ENCODE measurements at places on chromosomes 16 and 17. TPM values are rescaled to one million over a fixed set of nuclear protein-coding genes. Genes with fewer than 3 reads are reported as not detected.
A peak's percentile ranks its signal among the peaks of the same experiment; 100 is the strongest.

Gene DNAH9
- total RNA-seq, result 0.37 TPM

DNA sequence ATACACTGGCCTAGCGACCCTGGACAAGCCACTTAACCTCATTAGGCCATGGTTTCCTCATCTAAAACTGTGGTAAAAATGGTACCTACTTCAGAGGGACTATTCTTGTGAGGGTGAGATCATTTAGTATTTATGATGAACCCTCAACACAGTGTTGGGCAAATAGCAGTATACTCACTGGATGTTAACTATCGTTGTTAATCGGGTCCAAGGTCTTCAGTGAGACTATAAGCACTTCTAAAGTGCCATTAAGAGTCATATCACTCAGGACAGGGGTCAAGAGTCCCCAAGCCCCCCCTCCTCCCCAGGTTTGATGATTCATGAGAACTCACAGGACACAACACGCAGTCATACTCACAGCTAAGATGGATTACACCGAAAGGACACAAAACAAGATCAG, 11.0 kb downstream of the TK2 start:
- peaks cover 27% of the 10 kb centered on the region for H3K36me3 ChIP-seq
- no peak overlapping the region for H3K27ac ChIP-seq
- DNase-seq, result no peak
- H3K4me1 ChIP-seq, result peaks cover 4% of the 10 kb centered on the region
- H3K4me3 ChIP-seq, result no peak overlapping the region

DNA sequence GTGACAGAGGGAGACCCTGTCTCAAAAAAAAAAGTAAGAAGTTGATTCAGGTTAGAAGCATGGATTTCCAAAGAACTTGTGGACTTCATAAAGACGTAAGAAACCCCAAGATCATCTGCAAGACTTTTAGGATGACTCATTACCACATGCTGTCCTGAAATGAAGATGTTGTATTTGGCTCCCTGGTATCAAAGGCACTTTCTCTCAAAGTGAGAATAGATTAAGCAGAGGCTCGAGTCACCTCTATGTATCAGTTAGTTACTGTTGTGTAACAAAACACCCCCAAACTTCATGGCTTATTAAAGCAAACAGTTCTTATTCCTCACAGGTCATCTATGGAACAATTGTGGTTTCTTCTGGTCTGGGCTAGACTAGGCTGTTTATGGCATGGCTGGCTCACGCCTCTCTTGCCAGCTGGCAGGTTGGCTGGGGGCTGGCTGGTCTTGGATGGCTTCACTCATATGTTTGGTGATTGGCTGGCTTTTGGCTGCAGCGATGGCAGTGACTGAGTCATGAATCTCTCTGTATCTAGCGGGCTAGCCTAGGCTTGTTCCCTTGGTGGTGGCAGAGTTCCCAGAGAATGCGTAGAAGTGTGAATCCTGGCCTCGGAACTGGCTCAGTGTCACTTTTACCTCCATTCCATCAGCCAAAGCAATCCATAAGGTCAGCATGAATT, 60.4 kb upstream of the MSI2 start:
- H3K4me1 ChIP-seq, result no peaks in the 10 kb centered on the region
- no peak overlapping the region for H3K4me3 ChIP-seq
- peaks cover 6% of the 10 kb centered on the region for H3K27me3 ChIP-seq
- DNase-seq, result no peak

DNA sequence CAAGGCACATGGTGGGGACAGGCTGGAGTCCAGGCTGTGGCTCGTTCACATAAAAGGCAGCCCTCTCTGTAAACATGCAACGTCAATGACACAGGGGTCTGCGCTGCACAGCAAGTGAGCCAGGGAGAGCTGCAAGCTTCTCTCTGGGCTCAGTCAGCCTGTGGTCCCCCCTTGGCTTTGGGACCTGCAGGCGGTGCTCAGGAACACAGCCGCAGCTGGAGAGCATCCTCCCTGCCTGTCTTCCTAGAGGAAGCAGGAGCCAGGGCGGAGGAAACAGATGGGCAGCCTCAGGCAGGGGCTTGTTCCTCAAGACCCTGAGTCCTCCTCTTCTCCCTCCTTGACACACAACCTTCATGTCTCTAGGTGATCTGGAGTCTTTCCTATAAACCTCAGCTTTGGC, 228.0 kb downstream of the C16orf78 start:
- DNase-seq, result peak; percentile 64
- H3K27me3 ChIP-seq, result peaks cover 10% of the 10 kb centered on the region
- no peaks in the 10 kb centered on the region for H3K36me3 ChIP-seq
- H3K4me1 ChIP-seq, result peaks cover 6% of the 10 kb centered on the region
- H3K27ac ChIP-seq, result no peak overlapping the region
- no peak overlapping the region for H3K4me3 ChIP-seq

Gene PRSS33
- not detected for total RNA-seq

Gene FOXC2
- 70.4 TPM for total RNA-seq

Gene TEDC2
- total RNA-seq, result 3.9 TPM

GRCh38 chr17:7440113-7440833, 961 bp downstream of the FGF11 start:
- H3K27me3 ChIP-seq, result no peaks in the 10 kb centered on the region
- H3K36me3 ChIP-seq, result no peaks in the 10 kb centered on the region
- peak overlapping the region; percentile 84 for H3K4me3 ChIP-seq
- H3K4me1 ChIP-seq, result peaks cover 68% of the 10 kb centered on the region
- DNase-seq, result no peak

DNA sequence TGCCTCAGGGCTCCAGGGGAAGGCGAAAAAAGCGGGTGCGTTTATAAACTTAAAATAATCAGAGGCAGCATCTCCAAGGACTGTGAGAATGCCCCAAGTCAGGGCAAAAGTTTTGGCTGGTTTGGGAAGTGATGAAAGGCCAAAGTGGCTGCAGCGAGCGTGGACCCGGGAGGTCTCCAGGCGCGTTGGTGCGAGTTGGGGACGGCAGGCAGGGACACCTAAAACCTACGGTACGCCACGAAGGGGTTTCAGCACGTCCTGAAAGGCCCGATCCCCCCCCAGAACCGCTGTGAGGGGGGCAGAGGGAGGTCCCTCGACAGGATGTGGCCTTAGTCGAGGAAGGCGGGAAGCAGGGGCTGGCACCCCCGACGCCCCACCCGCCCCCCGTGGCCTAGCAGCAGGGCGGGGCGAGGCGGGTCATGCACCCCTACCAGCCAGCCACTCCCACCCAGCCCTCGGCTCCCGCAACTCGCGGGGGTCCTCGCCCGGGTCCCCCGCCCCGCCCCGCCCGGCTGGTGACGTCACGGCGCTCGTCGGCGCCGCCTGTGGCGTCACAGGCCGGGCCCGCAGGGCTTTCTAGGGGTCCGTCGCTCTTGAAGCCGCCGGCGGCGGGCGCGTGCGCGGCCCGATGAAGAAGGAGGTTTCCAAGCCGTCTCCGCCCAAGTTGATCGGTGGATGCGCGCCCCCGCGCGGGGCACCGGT, at the start of gene MYCBPAP:
Gene MYCBPAP, plus strand, starts transcription at position 569 of the 702 bp plus-strand sequence. CDS start 236 bp downstream, outside the sequence.
- DNase-seq, result peak; percentile 78
- H3K4me3 ChIP-seq, result peak within 1 kb of the TSS; percentile 73
- peak within 1 kb of the TSS; percentile 76 for H3K27ac ChIP-seq

DNA sequence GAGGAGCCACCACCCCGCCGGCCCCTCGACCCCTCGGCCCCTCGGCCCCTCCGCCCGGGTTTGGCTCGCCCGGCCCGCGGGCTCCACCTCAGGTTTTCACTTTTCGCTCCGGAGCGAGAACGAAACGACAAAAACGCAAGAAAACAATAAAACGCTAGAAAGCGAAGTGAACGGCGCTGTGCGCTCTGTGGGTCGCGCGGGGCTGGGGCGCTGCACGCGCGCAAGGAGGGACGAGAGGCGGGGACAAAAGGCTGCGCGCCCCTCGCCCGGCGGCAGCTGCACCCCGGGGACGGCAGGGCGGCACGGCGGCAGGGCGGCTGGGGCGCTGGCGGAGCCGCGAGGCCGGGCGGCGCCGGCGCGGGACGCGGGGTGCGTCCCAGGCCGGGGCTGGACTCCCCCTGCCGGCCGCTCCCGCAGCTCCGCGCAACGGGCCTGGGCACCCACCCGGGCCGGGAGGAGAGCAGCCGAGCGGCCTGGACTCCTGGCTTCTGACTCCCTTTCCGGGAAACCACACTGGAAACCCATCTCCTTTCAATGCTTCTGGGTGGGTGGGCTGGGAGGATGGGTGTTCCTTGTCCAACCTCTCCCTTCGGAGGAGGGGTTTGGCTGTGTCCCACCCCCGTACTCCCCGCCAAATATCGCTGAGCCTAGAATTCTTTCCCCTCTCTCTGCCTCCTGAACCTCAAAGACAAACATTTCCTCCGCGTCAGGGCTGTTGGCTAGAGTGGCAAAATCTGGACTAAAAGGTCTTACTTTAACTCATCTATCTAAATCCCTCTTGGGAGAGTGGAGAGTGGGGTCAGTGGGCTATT, 9.9 kb downstream of the TBX2 start:
- peaks cover 16% of the 10 kb centered on the region for H3K4me1 ChIP-seq
- peak; percentile 72 for DNase-seq
- H3K27me3 ChIP-seq, result no peaks in the 10 kb centered on the region
- peak overlapping the region; percentile 32 for H3K27ac ChIP-seq

- no peaks in the 10 kb centered on the region for H3K36me3 ChIP-seq
- no peak overlapping the region for H3K4me3 ChIP-seq
- H3K27me3 ChIP-seq, result no peaks in the 10 kb centered on the region
- H3K4me1 ChIP-seq, result peaks cover 47% of the 10 kb centered on the region
These were observed 62.5 kb downstream of the XYLT1 start for GRCh38 chr16:17408296-17408695.

Gene TBX2
- 2.0 TPM for total RNA-seq
